G401 (cell line): ENCODE measurements at places on chromosomes 3 and 15.
A peak's percentile ranks its signal among the peaks of the same experiment; 100 is the strongest.

GRCh38 chr3:96236522-96236921 lies 577.9 kb upstream of the EPHA6 start:
- DNase-seq: no peak

GRCh38 chr3:126408099-126408498 lies 13.4 kb downstream of the CFAP100 start:
- no peak for DNase-seq

- DNase-seq: no peak
These were observed 119.3 kb upstream of the PFN2 start for GRCh38 chr3:150090006-150090405.

DNA sequence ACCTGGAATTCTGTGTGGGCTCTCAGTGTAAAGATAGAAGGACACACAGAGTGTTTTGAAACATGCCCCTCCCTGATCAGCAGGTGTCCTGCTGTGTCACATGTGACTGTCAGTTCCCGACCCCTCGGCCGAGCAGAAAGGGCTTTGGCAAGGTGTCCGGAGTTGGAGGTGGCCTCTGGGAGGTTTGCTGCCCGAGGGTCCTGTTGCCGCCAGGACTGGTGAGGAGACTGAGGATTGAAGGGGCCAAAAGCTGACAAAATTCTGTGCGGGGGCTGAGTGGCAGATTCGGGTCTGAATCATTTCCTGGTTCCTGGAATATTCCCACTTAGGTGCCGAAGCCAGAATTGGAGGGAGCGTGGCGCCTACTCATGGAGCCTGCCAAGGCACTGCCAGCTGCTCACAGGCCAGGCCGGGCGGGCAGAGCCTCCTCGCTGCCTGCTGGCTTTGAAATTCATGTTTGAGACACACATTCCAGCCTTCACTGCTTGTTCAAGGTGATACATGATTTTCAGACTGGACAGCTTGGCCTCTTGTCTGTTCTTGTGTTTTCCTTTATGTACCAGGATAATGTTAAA lies 83.8 kb downstream of the APBA2 start:
- DNase-seq: peak; percentile 88

- DNase-seq: no peak
These were observed 233.8 kb downstream of the ZNF385D start for GRCh38 chr3:21517184-21517583.
